ENCODE measurements at places on chromosomes 12 and 14.

DNA sequence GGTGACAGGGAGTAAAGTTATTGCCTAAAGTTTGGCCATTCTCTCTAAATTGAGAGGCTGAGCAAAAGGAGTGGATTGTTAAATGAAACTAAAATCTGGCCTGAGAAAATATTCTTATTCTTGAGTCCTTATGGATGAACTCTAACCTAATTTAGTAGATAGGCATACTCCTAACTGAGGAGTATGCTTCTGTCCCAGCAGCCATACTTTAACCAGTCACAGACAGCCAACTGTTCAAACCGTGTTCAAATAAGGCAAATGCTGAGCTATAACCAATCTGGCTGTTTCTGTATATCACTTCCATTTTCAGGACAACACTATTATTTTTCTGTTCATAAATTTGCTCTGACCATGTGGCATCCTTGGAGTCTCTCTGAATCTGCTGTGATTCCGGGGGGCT, 75.9 kb upstream of the RERGL start:
- no peak for DNase-seq

DNA sequence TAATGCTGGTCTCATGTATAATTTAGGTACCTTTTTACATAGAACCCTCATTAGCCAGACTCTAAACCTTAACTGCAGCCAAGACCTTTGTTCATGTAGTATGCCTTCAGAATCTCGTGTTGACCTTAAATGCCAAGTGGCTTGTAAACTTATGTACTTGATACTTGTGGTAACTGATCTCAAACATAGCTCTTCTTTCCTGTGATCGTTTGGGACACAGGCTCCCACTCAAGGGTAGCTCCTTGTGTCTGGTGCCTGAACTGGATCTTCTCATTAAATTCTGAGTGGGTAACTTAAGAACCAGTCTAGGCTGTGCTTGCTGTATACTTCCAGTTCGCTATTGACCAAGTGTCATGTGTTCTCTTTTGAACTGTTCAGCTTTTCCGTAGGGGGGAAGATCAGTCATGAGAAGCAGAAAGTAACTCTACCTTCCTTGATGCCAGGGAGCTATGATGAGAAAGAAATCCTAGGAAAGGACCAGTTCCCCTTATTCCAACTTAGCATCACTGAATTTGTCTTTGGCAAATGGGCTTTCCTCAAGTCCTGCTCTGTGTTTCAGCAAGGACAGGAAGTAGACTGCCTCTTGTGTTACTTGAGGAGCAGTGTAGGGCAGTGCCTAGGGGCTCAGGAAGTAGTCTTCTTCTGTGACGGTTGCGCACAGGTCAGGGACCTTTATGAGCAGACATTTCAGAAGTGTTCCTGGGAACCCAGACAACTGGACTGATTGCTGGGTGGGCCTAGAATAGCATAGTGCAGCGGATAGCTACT, 2.5 kb downstream of the LGALS3 start:
- DNase-seq, result no peak

DNA sequence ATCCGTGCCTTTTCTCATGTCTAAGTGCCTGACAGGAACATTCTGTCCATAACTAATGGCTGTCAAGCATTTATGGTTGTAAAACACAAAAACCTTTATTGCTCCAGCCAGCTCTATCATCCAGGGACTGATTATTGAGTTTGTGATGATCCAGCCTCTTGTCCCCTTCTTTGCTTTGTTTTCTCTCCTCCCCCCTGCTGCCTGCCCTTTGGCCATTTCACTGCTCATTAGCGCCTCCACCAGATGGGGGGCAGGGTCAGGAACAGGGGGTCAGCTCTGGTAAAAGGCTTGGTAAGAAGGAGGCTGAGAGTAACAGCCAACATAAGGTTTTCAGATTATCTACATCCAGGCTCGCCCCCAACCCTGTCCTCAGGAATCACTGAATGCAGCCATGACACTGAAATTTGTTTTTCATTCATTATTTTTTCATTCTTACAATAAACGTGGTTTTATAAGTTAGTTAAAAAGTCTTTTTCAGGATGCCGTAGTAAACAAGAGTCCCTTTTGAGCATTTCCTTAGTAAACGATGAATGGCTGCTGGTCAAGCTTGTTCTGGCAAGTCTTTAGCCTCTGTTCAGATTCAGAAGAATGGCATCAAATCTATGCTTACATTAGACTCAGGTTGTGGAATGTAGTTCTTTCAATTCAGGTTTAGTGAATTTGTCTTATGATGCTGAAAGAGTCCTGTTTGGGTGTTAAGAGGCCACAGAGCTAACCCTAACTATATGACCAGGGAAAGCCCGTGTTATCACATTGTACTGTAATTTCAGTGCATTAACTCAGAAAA, 21.7 kb downstream of the HMGA2 start:
- no peak for DNase-seq

GRCh38 chr14:23183479-23183878, at the start of gene SLC7A8:
SLC7A8 (minus strand) TSS chr14:23183660; CDS start chr14:23182914, 746 bp downstream.
- DNase-seq, result no peak

DNA sequence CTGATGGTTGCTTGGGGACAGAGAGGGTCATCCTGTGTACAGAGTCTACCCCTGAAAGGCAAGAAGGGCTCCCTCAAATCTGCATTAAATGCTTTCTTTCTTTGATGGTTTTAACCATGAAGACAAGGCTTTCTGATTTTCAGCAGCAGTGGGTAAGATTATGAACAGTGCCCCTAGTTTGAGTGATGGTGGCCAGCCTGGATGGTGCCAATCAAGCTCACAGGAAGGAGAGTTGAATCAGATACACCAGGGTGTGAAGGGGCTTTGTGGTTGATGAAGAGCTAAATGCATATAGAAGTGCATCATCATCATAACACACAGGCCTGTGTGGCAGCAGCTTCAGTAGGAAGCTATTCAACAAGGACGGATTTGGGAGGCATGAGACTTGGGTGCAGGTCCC, 5.7 kb downstream of the KRT85 start:
- DNase-seq, result no peak

DNA sequence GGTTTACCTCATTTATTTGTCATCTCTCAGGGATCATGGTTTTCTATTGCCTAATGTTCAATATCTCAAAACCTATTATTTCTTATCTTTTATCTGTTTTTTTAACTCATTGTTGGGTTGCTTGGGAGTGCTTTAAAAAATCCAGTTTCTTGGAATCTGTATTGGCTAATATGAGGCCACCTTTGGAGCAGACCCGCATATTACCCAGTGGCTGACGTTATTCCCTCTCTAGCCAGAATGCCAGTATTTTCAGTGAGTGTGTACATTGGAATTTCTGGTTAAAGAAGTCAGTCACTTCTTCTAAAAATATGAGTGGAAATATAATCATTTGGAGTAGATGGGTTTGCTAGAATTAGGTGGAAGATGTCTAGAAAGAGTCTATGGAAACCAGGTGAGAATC, 38.3 kb downstream of the PRMT8 start:
- DNase-seq, result no peak

All from stimulated activated CD8-positive, alpha-beta memory T cell treated with anti-CD3 and anti-CD28 coated beads, Interleukin-7, amount 100 ng/mL, for 48 hours (primary cell).